ENCODE measurements at places on chromosomes 4 and X.

DNA sequence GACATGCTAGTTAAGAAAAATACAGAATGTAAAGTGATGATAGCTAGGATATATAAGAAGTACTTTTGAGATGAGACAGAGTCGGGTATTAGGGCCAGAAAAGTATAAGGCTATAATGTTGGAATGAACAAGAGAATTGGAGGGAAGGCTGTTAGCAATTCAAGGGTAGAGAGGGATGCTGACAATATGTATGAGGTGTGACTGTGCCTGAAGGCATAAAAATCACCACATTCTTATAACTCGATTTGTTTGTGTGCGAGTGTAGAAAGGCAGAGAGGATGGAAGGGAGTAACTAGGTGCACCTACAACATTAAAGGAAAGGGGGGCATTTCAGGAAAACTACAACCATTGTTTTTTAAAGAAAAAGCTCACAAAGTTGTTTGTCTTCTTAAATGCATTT, 86.0 kb downstream of the FAT4 start:
- DNase-seq: no peak

DNA sequence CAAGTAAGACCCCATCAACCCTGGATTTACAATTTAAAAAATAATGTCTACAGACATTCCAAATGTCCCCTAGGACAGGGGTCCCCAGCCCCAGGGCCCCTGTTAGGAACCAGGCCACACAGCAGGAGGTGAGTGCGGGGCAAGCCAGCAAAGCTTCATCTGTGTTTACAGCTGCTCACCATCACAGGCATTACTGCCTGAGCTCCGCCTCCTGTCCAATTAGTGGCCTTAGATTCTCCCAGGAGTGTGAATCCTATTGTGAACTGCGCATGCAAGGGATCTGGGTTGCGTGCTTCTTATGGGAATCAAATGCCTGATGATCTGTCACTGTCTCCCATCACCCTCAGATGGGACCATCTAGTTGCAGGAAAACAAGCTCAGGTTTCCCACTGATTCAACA, 146.1 kb downstream of the ATP10D start:
- no peak for DNase-seq

GRCh38 chrX:40104630-40104984, 6.8 kb upstream of the BCOR start:
- no peak for DNase-seq

DNA sequence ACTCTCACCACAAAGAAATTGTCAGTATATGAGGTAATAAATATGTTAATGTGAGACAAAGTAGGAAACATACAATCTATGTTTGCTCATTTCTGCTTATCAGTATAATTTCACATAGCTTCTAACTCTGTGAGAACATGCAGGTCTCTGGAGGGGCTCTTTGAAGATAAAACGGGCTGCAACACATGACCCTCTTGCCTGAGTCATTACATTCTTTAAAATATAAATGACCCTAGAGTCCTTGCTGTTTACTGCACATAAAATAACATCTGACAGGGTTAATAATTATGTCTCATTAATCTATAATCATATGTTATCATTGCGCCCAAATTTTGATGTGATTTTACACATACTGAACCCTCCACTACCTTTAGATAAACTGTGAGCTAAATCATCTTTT, 681.5 kb downstream of the ARAP2 start:
- DNase-seq: no peak

- no peak for DNase-seq
Observed at GRCh38 chr4:147696866-147697265, 12.9 kb upstream of the PRMT9 start.
